ENCODE measurements at places on chromosomes 5 and 9.

- no peak for DNase-seq
Observed at GRCh38 chr5:36239370-36240293, 2.1 kb downstream of the NADK2 start.

- DNase-seq = no peak
Observed at GRCh38 chr5:100731768-100732167, 171.3 kb downstream of the ST8SIA4 start.

- DNase-seq = no peak
Observed at GRCh38 chr5:55160493-55161209, 680 bp downstream of the GPX8 start.

- DNase-seq = no peak
Observed at GRCh38 chr5:118883362-118883761, 105.0 kb downstream of the DTWD2 start.

DNA sequence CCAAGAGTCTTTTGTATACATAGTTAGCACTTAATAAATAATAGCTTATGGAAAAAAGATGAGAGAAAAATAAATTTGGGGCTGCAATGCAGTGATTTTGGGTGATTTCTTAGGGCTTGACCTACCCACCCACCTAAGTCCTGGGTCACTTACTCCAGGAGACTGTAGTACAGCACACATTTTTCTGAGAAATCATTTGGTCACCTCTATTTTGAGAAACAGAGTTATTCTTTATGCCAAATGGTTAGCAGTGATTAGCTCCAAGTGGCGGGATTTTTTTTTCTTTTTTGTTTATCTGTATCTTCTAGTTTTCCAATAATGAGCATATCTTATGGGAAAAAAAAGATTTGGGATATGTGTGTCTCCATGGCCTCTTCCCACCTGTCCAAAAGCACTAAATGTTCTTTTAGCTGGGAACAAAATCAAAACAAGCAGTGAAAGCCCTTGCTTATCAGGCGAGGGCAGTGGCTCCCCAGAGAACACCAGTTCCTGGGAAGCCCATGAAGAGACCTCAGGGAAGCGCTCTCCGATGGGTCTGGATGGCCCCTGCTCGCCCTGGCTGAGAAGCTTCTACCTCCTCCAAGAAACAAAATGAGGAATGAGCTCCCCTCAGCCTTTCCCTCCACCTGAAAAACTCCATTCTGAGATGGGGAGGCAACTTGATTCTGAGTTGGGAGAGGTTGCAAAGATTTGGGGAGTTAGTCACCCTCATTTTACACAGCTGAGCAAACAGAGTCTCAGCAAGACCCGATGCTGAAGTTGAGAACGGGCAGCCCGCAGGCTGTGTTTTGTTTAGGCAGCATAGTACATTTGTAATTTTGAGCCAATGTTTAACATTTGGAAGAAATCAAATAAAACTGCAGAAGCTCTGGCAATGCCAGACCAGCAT is 69.9 kb downstream of the CYFIP2 start:
- no peak for DNase-seq

DNA sequence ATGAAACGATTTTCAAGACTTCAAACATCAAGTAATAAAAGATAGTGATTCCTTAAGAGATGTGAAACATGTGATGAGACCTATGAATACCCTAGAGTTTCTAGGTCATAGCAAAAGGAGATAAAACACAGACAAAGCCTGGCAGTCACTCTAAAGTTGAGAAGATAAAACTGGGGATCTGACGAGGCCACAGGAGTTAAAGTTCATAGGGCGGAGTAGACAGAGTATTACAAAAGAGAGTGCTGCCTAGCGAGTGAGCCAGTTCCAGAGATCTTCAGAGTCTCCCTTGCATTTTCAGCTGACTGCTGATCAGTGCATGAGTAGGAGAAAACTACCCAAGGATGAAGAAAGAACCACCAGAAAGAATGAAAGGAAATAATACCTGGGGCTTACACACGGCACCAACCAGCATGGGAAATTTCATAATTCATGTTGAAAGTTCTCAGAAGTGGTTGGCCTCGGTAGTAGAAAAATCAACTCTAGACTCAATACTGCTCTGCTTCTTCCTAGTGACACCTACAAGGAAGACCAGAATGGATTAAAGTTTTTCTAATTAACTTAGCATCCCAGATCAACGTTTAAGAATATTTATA is 30.4 kb downstream of the FBXO4 start:
- DNase-seq = no peak

- DNase-seq = no peak
Observed at GRCh38 chr9:124849801-124850200, 3.5 kb upstream of the WDR38 start.

- no peak for DNase-seq
Observed at GRCh38 chr5:1655496-1656270, 131.9 kb upstream of the LPCAT1 start.

DNA sequence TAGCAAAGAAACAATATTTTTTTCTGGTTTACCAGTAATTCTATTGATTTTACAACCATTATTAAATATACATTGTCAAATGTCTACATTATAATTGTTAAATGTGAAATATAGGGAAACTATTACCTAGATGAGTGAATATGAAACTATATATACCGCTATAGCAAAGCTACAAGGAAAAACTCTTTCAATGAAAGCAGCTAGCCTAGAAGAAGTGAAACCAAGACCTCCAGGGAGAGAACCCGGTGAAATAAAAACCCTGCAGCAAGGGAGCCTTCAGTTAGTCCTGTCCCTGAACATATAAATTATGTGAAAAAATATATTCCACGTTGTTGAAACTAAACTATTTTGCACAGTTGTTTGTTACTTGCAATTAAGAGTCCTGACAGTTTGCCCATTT is 913.1 kb downstream of the EFNA5 start:
- no peak for DNase-seq

DNA sequence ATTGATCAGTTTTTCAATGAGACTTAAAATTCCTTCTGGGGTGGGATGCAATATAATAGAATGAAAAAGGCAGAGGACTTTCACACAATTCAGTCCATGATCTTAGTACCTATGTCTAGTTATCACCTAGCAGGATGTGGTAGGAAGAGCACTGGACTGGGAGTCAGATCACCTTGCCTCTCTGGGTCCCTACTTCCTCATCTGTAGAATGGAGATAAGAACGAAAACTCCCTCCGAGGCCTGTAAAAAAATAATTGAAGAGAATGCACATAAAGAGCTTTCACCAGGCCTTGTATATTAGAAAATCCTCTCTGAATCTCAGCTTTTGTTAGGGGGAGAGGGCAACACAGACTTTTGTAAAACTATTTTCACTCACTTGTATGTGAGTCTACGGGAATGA is 681 bp upstream of the TMEFF1 start:
- no peak for DNase-seq
